ENCODE measurements at places on chromosomes 1 and 21.
A peak's percentile ranks its signal among the peaks of the same experiment; 100 is the strongest.

- no peak for DNase-seq
Measured at GRCh38 chr1:200901350-200901749, 6.7 kb downstream of the INAVA start.

- DNase-seq, result no peak
Measured at GRCh38 chr1:10800778-10801177, 4.3 kb upstream of the CASZ1 start.

GRCh38 chr1:82227306-82228095 lies 426.8 kb downstream of the ADGRL2 start:
- DNase-seq, result no peak

- DNase-seq, result peak; percentile 38
Measured at GRCh38 chr1:38872401-38873026, 634 bp downstream of the MYCBP start.

Data from activated naive CD4-positive, alpha-beta T cell treated with Interleukin-2 at 50 U/mL for 16 hours (primary cell).